Activated CD4-positive, alpha-beta memory T cell treated with anti-CD3 and anti-CD28 coated beads for 36 hours (primary cell): ENCODE measurements at places on chromosomes 6 and 20. TPM values are rescaled to one million over a fixed set of nuclear protein-coding genes. Genes with fewer than 3 reads are reported as not detected.

The UNC5CL gene
- 2.4 TPM for total RNA-seq

The COX4I2 gene
- not detected for total RNA-seq

DNA sequence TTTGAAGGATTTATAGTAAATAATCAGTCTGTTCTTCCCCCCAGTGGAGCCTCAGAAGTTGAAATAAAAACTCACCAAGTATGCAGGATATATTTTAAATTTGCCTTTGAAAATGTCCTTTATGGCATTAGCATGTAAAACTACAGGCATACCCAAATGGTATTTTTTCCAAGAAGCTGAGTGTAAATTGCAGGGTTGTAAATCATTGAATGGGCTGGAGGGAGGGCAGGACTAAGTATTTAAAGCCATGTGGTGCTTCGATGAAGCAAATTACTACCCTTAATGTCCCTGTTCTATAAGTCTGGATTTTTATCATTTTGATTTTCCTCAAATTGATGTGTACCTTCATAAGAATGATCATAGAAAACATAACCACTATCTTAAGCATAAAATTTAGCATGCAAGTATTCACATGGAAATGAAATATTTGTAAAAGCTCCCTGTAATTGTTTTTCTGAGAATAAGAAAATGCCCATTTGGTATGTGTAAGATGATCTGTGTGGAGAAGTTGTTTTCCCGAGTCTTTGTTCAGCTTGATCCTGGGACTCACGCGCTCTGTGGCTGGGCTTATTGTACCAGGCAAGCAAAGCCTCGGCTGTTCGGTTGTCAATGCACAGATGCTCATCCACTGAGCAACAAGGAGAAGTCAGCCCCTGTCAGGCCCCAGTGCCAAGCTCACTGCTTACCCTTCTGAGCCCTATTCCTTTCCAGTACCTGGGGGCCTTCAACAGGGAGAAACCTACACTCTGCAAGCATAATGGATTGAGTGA lies 66.7 kb downstream of the CD164 start:
- H3K36me3 ChIP-seq: no peaks in the 10 kb centered on the region
- no peaks in the 10 kb centered on the region for H3K4me1 ChIP-seq
- H3K4me3 ChIP-seq: no peak overlapping the region
- peaks cover 3% of the 10 kb centered on the region for H3K27me3 ChIP-seq
- H3K27ac ChIP-seq: no peak overlapping the region
- DNase-seq: no peak

- H3K4me1 ChIP-seq: peaks cover 17% of the 10 kb centered on the region
- peaks cover 12% of the 10 kb centered on the region for H3K36me3 ChIP-seq
- peak; percentile 45 for DNase-seq
- H3K27me3 ChIP-seq: no peaks in the 10 kb centered on the region
- H3K4me3 ChIP-seq: no peak overlapping the region
Observed at GRCh38 chr6:5619249-5619648, 357.9 kb downstream of the FARS2 start.

- H3K27ac ChIP-seq: no peak overlapping the region
- peak; percentile 18 for DNase-seq
- H3K4me3 ChIP-seq: no peak overlapping the region
- no peaks in the 10 kb centered on the region for H3K4me1 ChIP-seq
Observed at GRCh38 chr6:34560366-34561226, 4.5 kb upstream of the SPDEF start.

GRCh38 chr6:32114796-32115195 lies 5.7 kb upstream of the TNXB start:
- no peak overlapping the region for H3K27ac ChIP-seq
- peaks cover 7% of the 10 kb centered on the region for H3K4me1 ChIP-seq
- H3K36me3 ChIP-seq: peaks cover 32% of the 10 kb centered on the region
- H3K4me3 ChIP-seq: no peak overlapping the region
- no peak for DNase-seq

DNA sequence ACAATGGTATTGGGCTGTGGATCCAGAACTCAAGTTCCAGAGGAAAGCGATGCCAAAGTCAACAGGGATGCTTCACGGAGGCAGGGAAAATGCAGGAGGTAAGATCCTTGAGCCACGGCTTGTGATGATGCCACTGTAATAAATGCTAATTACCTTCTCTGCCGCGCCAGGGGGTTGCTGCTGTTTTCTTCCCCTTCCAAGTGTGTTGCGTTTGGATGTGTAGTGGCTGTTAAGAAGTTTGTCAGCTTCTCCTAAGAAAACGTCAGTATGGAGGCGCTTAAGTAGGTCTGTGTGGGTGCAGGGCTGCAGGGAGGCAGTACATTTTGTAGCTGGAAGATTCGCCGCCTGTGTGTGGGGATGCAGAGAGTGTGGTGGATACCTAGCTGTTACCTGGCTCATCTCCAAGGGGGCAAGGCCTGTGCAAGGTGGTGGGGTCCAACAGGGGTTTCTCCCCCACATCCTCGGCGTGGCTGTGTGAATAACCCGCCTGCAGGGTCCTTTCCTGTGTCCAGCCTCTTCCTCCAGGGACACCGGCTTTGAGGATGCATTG lies 318.7 kb downstream of the CDH4 start:
- H3K27me3 ChIP-seq: peaks cover 2% of the 10 kb centered on the region
- DNase-seq: no peak

DNA sequence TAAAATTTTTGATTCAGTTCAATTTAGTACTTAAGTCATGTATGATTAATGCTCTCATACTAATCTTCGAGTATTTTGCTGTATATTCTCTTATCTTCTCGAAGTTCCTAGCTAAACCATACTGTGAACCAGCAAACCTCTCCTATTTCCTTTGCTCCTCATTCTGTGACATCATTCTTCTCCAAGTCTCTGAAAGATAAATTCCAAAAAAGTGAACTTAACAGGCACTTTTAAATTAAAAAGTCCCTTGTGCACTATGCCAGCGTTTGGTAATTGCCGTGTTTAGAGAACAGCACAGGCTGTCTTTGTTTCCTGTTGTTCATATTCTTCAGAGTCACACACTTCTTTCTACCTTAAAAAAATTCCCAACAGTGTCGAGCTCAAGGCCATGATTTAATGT lies 188.4 kb upstream of the PHACTR1 start:
- H3K4me3 ChIP-seq: no peak overlapping the region
- no peaks in the 10 kb centered on the region for H3K4me1 ChIP-seq
- H3K27me3 ChIP-seq: peaks cover 13% of the 10 kb centered on the region
- DNase-seq: no peak
- no peak overlapping the region for H3K27ac ChIP-seq

DNA sequence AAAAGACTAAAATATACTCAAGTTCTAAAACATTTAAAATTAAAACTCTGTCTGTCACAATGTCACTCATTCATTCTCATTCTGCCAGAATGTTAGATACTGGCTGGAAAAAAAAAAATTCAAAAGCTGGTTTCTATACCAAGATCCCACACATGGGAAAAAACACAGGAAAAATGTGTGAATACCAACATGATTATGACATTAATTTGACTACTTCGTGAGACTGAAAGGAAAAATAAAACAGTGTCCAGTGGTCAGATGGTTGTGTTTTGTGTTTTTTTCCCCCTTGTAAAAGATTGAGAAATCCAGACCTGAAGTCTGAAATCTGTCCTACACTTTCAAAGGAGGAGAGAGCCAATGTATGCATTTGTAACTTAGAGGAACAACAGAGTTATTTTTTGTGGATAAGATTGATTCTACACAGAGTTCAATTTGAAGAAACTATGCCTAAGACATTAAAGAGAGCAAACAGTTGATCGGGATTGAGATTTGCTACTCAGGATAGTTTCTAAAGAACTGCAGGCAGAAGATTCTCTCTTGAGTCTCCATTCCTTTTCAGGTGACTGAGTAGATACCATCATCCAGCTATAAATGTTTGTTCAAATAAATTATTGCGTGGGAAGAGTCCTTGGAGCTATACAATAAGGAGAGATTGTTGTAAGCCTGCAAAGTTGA lies 39.2 kb upstream of the TXLNB start:
- no peak overlapping the region for H3K4me3 ChIP-seq
- no peak for DNase-seq
- H3K27me3 ChIP-seq: no peaks in the 10 kb centered on the region
- peaks cover 6% of the 10 kb centered on the region for H3K4me1 ChIP-seq
- H3K27ac ChIP-seq: no peak overlapping the region
- H3K36me3 ChIP-seq: no peaks in the 10 kb centered on the region

GRCh38 chr6:90372885-90373284 lies 76.2 kb upstream of the BACH2 start:
- H3K4me3 ChIP-seq: no peak overlapping the region
- H3K27me3 ChIP-seq: no peaks in the 10 kb centered on the region
- DNase-seq: no peak
- H3K4me1 ChIP-seq: peaks cover 20% of the 10 kb centered on the region
- H3K27ac ChIP-seq: no peak overlapping the region
